ENCODE measurements at places on chromosomes 6 and 20.

GRCh38 chr6:125192610-125192930 is 39.0 kb downstream of the TPD52L1 start:
- no peak for DNase-seq

GRCh38 chr6:123507582-123507981 is 129.2 kb downstream of the TRDN start:
- no peak for DNase-seq

GRCh38 chr6:136772685-136773472 is 19.4 kb downstream of the MAP3K5 start:
- DNase-seq, result no peak

DNA sequence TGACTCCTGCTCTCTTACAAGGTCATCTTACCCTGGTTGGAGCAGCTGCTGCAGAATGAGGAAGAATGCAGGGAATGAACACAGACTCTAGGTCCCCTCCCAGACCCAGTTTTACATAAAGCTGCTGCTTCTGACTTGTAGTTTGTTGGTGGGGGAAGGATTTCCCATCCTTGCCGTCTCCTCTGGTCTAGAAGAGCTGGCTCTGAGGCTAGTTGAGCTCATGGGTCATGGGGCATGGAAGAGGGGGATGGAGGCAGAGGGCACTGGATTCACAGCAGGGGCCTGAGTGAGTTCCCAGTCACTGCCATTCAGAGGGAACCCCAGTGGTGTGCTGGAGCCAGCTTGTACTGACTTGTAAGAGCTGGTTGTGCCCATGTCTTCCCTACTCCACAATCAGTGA is 9.2 kb upstream of the GUCA1A start:
- no peak for DNase-seq

DNA sequence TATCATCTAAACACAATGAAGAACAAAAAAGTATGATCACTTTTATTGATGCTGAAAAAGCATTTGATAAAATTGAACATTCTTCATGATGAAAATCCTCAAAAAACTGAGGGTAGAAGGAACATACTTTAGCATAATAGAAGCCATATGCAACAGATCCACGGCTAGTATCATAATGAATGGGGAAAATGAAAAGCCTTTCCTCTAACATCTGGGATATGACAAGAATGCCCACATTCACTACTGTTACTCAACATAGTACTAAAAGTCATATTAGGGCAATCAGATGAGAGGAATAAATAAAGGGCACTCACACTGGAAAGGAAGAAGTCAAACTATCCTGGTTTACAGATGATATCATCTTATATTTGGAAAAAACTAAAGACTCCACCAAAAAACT is 256.6 kb downstream of the RFPL4B start:
- DNase-seq, result no peak

DNA sequence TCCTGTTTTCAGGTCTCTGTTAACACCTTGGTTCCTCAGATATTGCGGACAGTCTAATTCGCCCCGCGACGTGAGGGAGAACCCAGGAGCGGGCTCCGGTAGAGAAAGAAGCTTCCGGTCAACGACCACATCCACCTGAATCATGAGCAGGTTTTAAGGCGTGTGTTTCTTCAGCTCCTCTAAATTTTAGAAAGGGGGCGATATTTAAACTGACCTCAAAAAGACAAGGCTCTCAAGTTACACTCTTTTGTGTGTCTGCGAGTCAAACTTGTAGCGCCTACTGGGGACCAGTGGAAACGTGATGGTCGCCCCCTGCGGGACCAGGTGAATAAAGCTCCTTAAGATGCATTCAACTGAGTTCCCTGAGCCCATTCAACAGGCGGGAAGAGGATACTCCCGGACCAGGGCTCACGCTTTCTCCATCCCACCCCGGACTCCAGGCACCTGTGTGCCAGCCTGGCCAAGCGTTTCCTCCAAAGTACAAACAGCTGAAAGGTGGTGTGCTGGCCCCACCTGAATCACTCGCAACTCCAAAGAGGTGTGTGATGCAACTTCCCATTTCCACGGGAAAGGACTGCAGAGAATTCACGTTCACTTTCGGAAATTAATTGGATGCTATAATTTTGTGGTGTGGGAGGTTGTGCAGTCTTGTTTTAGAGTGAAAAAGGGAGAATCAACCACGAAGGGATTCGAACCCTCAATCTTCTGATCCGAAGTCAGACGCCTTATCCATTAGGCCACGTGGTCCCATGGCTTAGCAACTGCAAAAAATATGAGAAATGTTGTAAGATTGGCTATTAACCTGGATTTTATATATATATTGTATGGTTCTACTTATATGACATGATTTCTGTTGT is 17.0 kb downstream of the GPX5 start:
- peak; percentile 82 for DNase-seq

- DNase-seq, result no peak
These were observed 3.9 kb downstream of the DST start for GRCh38 chr6:56638760-56639159.

- DNase-seq, result no peak
These were observed 261.6 kb upstream of the TBX18 start for GRCh38 chr6:85026021-85026420.

DNA sequence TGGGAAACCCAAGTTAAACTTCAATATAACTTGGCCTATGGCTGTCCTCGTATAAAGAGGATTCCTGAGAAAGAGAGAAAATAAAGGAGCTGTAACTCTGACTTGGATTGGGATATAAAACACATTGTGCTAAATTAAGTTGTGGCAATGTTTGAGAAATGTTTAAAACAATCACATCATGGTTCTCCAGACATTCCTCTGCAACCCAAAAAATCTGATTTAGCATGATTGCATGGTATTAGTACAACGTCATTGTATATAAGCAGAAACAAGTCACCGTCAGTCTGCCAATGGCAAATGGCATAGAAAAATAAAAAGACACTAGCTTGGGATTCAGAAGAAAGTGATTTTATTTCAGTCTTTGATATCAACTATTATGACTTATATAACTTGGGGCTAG is 140.2 kb upstream of the FAM83B start:
- no peak for DNase-seq

GRCh38 chr6:127180426-127180825 is 62.0 kb downstream of the RSPO3 start:
- no peak for DNase-seq

GRCh38 chr20:19750101-19750606 is 7.9 kb upstream of the RIN2 start:
- no peak for DNase-seq

DNA sequence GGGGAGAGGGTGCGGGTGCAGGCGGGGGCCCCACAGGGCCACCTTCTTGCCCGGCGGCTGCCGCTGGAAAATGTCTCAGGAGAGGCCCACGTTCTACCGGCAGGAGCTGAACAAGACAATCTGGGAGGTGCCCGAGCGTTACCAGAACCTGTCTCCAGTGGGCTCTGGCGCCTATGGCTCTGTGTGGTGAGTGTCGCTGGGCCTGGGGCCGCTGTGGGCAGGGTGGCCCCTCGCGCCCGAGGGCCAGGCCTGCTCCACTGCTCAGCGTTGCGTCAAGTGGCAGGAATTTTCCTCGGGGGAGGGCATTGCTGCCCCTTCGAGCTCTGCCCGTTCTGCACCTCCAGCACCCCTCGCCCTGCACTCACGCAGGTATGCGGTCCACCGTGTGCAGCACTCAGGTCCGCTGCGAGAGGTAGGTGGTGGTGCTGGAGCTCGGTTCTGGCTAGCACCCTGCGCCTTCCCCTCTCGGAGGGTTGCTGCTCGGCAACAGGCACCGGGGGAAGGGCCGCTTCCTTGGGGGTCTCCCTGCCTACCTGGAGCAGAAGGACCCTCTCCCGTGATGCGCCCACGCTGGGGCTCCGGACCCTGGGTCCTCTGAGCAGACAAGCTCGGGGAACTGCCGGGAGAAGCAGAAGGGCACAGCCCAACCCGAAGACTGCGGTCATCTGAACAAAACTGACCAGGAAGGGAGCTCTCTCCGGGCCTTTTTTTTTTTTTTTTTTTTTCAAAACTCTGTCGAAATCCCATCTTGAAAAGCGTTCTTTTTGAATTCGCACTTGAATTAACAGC is 674 bp downstream of the MAPK14 start:
- peak; percentile 80 for DNase-seq

GRCh38 chr20:16713066-16713465 is 16.8 kb upstream of the SNRPB2 start:
- no peak for DNase-seq

GRCh38 chr6:25944688-25945574 is 14.4 kb upstream of the SLC17A2 start:
- no peak for DNase-seq

- DNase-seq, result no peak
These were observed 214.7 kb upstream of the PROKR2 start for GRCh38 chr20:5531318-5532081.

DNA sequence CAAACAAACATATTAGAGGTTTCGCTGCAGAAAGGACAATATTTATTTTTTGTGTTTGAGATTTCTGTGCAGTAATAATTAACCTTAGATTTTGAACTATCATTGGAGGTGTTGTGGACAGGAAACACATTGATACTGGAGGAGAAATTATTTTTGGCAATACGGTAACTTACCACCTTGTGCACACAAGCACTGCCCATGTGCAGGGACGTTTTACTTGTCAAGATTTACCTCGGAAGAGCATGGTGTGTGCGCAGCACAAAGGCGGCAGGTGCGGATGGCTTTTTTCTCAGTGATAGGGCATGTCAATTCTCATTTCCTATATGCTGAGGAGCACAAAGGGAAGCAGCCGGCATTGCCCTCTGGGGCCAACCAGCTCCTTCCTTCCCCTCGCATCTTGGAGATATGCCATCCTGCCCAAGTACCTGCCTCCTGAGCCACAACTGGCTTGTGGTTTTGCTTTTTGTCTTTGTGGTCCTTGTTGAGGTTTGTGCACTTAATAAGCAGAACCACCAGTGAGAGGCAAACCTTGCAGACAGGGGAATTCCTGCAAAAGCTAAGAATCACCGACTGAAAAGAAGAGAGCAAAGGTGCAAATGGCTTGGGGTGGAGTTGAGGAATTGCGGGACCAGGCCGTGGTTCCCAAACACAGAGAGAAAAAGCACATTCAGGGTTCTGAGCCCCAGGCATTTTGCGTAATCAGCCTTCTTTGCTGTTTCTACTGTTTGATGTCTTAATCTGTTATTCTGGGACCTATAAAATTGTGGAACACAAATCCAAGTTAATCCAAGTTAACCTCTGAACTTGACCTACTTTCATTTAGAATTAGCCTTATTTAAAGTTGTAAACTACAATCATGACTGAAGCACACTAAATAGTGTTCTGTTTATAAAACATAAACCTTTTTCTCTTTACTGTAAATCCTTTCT is 21.9 kb downstream of the SAMD5 start:
- DNase-seq, result no peak

GRCh38 chr20:18048176-18048575 is 9.5 kb downstream of the OVOL2 start:
- no peak for DNase-seq

GRCh38 chr20:21523895-21524294 is 10.0 kb upstream of the NKX2-2 start:
- no peak for DNase-seq

- DNase-seq, result no peak
These were observed 40.4 kb upstream of the NAA20 start for GRCh38 chr20:19976595-19977372.

DNA sequence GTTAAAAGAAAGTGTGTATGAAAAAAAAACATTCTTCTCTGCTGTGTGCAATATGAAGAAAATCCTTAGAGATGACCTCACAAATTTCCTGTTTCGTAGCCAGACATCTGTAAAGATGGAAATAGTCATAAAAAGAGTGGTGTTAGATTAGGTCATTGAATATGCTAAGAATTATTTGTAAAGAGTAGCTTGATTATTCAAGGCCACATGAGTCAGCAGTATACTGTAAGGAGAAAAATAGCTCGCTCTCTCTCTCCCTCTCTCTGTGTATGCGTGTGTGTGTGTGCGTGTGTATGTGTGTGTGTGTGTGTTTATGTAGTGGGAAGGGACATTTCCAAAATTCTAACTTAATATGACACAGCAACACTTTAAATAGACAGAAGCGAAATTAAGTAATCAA is 78.8 kb downstream of the PTCHD4 start:
- no peak for DNase-seq

- no peak for DNase-seq
These were observed 242.9 kb downstream of the TBX18 start for GRCh38 chr6:84521511-84521910.
